ENCODE measurements at places on chromosomes 3 and 15.

GRCh38 chr3:13263770-13264467 lies 156.2 kb downstream of the NUP210 start:
- DNase-seq: no peak

- DNase-seq: no peak
These were observed 6.6 kb downstream of the GPR171 start for GRCh38 chr3:151196434-151196833.

DNA sequence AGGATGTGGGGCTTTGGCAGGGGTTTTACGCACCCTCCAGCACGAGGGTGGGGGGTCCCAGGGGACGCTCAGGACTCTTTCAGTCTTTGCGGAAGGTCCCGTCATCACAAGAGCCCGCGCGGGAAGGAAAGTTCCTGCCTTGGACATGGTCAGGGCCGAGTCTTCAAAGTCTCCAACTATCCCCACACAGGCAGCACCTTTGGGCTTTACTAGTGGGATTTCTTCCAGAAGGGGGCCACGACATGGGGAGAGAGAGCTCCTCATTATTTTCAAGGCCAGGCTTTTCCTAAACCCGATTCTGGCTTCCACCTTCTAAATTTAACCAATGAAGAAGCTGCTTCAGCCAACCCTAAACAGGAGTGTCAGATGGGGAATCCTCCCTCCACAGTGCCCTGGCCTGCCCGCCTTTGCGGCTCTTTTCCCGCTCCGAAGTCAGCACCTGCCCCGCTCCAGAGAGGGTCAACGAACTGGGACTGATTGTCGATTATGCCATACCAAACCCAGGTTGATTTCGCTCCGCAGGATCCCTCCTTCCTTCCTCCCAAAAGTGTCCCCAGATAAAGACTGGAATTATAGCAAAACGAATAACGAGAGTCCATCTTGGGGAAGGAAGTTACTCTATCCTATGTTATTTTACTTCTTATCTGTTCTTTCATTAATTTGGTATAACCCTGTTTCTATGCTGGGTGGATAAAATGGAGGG lies 11.0 kb downstream of the SHOX2 start:
- DNase-seq: no peak

DNA sequence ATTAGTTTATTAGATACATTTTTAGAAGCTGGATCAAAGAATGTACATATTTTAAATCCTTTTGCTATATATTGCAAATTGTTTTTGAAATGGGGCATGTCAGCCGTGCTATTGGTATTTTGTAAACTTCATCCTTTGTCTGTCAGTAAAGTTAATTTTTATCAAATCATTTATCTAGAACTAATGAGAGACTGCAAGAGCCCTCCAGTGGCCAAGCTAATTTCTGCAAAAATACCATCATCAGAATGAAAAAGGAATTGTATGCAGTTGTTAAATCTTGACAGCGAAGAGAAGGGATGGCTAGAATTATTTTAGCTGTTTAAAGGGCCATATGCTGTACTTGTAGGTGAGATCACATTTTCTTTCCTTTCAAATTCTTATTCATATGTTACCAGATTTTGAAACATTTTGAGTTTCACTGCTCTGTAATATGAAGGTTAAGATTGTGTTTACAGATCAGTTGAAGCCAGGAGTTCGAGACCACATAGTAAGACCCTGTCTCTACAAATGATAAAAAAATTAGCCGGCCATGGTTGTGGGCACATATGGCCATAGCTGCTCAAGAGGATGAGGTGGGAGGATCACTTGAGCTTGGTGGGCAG lies 8.1 kb upstream of the CLDN11 start:
- no peak for DNase-seq

DNA sequence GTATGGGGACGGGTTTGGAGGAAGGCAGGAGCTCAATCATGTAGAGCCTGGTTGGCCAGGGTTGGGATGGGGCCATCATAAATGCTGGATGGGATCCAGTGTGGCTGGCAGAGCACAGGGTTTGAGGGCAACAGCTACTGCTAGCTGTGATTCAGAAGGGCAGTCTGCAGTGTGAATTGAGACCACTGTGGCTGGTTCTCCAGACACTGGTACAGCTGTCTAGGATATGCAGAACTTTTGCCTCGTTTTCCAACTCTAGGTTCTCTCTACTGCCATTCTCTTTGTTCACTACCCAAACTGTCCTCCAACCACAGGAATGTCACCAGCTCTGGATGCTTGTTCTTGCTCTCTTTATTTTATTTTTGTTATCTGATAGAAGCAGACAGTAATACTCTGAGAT lies 543.6 kb downstream of the AGBL1 start:
- no peak for DNase-seq

DNA sequence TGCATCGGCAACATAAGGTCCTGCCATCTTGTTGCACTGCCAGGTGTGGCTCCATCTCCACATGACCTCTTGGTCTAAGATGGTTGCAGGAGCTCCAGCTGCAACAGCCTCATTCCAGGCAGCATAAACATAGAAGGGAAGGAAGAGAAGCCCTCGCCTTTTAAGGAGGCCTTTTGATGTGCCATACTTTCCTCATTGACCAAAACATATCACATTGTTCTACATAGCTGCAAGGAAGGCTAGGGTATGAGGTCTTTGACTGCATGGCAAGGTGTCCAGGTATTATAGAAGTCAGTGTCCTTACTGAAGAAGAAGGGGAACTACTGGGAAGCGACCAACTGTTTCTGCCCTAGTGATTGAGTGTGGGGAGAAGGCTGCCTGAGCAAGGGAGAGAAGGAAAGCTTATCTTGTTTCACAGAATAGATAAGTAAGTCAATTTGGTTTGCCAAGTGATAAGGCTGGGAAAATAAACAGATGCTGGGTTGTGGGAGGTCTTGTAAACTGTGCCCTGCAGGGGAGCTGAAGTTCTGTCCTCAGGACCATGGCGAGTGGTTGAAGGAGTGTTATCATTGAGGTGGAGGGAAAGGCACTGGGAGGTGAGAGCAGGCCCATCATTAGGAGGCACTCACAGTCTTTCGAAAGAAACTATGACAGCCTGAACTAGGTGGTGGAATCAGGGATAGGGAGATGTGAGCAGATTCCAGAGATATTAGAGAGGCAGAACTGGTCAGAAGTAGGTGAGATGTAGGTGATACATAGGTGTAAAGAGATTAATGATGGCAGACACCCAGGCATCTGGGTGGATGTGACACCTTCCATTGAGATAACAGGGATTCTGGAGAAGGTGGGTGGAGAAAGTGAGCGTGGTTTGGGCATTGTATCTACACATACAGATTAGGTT lies 93.8 kb upstream of the IGF1R start:
- DNase-seq: no peak

DNA sequence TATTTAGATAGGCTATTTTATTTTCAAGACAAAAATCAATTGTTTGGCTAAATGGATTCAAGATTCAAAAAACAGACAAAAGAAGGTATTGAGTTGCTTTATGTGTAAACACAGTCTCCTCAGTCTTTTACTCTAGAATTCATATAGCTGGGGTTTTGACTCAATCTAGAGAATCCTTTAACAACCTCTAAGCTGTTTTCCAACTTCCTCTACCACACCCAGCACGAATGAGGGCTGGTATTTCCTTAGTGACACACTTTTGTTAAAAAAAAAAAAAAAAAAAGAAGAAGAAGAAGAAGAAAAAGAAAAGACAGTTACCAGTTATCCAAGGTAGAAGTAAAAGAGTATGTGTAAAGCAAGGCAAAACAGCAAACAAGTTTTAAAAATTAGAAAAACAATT lies 732.8 kb upstream of the GOLIM4 start:
- DNase-seq: no peak

DNA sequence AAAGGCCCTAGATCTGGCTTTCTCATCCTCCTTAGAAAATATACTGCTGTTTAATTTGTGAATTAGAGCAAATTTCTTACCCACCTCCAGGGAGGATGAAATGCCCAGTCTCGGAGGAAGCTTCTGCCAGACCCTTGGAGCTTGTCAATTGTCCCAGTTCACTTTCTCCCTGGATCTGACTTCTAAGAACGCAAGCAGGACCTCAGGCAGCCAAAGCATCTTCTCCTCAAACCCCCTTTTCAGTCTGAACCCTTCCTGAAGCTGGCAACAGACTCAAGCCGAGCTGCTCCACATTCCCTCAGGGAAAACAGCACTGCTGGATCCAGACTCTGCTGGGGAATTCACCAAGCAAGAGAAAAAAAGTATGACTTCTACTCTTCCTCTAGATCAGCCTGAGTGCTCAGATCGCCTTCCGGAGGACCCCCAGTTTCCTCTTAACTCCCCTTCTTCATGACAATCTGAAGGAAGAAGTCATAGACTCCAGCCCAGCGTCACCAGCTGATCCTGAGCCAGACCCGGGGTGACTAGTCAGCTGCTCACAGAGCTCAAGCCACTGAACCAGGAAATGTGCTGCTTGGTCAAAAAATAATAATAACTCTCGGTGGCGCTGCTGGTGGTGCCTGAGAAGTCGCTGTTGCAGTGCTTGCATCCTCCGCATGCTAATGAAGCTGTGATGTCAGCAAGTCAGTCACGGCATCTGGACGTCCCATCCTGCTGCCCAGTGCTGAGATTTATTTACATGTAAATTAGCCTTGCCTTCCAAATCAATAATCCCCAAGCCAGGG lies at the start of gene PRICKLE2:
PRICKLE2 (minus strand) TSS at position 641 of the 785 bp plus-strand sequence. CDS start 26,539 bp downstream, outside the sequence.
- DNase-seq: no peak

DNA sequence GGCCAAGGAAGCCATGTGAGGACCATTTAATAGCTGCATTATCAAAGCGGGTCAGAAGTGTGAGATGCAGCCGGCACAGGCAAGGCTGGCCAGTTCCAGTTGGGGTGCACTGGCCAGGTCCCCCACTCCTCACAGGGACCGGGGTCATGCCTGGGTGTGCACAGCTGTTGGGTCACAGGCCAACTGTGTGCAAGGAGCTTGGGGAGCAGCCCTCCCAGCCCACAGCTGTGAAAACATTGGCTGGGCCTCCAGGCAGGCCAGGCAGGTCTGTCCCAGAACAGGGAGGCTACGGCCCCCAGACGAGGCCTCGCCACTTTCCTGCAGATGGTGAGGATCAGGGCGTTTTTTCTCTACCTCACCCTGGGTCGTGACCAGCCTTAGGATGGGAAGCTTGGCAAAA lies 521.0 kb downstream of the NTRK3 start:
- DNase-seq: no peak

GRCh38 chr3:118534519-118534918 lies 500.1 kb downstream of the IGSF11 start:
- DNase-seq: no peak

GRCh38 chr15:88664151-88664778 lies 25.4 kb downstream of the ISG20 start:
- DNase-seq: no peak

DNA sequence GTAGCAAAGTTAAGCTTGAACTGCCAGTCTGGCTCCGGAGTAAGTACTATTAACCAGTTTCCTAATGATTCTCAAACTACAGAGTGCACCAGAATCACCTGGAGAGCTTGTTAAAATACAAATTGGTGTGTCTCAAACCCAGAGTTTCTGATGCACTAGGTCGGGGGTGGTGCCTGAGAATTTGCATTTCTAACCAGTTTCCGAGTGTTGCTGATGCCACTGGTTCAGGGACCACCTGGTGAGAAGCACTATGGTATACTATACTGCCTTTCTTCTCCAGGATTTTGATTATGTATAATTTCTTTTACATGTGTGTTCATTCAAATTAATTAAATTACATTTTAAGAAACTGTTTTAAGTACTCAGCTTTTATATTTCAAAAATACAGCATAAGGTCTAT lies 48.8 kb upstream of the PLSCR5 start:
- DNase-seq: no peak

DNA sequence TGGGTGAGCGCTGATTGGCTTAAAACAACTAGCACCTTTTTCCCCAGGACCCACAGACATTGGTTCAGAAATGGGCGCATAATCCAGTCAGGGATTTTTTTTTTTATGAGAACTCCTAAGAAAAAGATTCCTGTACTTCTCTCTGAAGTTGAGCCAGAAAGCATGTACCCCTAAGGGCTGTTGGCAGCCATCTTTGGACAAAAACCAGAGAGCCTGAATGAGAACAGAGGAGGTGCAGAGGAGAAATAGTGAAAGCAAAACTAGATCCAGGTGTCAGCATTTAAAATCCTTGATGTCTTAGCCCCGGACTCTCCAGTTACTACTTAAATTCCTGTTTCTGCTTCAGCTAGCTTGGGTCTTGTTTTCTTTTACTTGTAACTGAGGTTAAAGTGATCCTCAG lies 1.9 kb upstream of the SLC27A2 start:
- no peak for DNase-seq

GRCh38 chr15:67091980-67092677 lies 26.7 kb downstream of the SMAD3 start:
- DNase-seq: no peak

DNA sequence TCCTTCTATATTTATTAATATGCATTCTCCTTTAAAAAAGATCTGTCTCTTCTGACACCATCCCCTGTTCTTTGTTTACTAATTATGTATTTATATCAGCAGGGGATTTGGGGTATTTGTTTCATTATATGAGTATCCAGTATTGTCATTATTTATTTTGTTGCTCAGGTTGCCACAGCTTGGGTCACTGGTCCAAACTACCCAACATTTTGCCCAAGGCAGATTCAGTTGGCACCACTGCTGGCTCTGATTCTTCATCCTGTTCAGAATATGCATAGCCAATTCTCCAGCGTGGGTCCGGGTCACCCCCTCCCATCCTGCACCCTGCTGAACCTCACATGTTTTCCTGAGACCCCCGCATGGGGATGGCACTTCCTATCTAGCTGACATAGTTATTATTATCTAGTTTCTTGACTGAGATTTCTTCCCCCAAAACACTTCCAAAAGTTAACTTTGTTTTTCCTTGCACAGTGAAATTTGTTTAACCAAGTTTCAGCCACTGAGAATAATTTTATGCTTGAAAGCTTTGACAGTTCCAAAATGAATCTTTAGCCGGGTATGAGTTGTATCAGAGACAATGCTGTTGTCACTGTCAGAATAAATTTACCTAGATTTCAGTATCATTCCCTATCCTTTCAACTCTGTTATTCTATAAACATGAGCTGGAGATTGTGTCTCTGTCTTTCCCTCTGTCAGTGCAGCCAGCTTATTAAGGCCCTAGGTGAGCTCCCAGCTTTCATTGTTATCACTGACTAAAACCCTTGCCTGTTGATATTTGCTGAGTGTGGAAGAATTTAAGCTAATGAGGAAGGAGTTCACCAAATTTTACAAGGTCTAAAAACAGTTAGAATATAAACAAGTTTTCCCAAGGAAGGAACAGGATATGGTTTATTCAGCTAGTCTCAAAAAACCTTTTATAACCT lies 70.3 kb downstream of the TGFBR2 start:
- DNase-seq: no peak

- no peak for DNase-seq
These were observed 57.5 kb upstream of the ACAN start for GRCh38 chr15:88745696-88746095.
